SK-N-SH (cell line): ENCODE measurements at places on chromosomes 12 and 14.

DNA sequence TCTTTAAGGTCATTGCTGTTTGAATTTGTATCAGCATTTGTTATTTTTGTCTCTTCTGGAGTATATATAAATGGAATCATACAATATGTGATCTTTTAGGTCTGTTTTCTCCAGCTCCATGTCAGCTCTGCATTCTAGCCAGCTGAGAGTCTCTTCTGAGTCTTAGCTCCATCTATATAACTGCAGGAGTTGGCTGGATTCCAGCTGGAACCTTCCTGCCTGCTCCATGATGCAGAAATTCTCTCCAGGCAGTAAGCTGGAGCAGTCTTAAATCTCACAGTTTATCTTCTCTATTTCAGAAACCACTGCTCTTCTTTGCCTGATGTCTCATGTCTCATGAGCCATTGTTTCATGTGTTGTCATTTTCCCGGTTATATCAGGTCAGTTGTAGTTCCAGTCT is 827.6 kb downstream of the NRXN3 start:
- no peak overlapping the region for H3K27ac ChIP-seq
- H3K36me3 ChIP-seq = no peaks in the 10 kb centered on the region
- H3K4me3 ChIP-seq = no peak overlapping the region
- H3K27me3 ChIP-seq = no peaks in the 10 kb centered on the region

DNA sequence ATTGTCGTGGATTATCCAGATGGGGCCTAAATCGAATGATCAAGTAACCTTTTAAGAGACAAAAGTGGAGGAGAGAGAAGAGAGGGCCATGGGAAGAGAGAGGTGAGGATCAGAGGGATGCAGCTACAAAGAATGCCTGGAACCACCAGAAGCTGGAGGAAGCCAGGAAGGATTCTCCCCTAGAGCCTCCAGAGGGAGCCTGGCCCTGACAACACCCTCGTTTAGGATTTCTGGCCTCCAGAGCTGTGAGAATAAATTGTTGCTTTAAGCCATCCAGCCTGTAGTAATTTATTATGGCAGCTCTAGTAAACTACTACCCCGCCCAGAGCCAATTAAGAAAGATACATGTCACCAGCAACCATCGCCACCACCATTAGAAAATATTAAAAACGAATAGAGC is 46.2 kb upstream of the GSC start:
- H3K27ac ChIP-seq = no peak overlapping the region

- H3K36me3 ChIP-seq = no peaks in the 10 kb centered on the region
- no peak overlapping the region for H3K4me3 ChIP-seq
- DNase-seq = no peak
Measured at GRCh38 chr14:38225946-38226345, 18.2 kb downstream of the SSTR1 start.

GRCh38 chr14:93059917-93060545 is 55.7 kb downstream of the ITPK1 start:
- H3K27ac ChIP-seq = no peak overlapping the region
- no peaks in the 10 kb centered on the region for H3K27me3 ChIP-seq
- DNase-seq = peak; percentile 45
- H3K4me3 ChIP-seq = no peak overlapping the region

DNA sequence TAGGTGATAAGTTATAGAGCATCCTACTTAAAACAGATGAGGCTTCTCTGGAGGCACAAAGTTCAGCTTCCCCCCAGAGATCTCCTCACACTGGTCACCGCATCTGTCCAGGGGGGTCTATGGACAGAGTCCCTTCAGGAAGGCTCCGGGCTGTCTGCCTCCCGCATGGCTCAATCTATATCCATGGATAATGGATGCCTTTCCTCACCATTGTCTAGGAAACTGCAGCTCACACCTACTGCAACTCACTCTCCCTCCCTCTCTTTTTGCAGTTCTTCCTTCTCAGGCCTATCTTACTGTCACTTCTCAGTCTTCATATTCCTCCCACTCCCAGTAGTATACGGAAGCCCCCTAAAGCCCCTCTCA is 100.6 kb upstream of the BCL2L14 start:
- no peaks in the 10 kb centered on the region for H3K36me3 ChIP-seq
- no peaks in the 10 kb centered on the region for H3K4me1 ChIP-seq
- H3K27ac ChIP-seq = no peak overlapping the region
- H3K27me3 ChIP-seq = peaks cover 7% of the 10 kb centered on the region

DNA sequence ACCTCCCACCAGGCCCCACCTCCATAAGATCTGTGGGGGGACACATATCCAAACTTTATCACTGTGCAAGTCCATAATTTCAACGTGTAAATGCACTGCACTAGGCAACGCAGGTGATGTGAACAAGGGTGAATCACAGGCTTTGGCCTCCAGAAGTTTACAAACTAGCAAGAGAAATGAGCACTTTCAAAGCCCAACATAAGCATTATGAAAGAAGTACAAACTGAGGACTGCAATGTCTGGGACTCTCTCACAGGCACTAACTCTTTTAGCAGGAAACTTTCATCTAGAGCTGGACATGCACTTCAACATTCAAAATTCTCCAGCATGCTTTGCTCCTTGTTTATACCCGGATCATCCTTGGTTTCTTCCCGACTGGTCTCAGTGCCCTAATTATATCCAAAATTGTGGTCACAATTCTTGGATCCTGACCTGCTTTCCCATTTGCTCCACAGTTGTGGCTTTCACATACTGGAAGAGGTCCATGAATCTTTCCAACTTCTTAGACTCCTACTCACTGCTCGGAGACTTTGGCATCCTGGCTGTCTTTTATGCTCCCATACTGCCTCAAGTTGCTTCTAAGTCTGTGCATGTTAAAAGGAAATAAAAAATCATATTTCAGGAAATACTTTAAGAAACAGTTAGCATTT is 44.9 kb upstream of the STRAP start:
- no peaks in the 10 kb centered on the region for H3K4me1 ChIP-seq
- H3K27me3 ChIP-seq = no peaks in the 10 kb centered on the region
- H3K27ac ChIP-seq = no peak overlapping the region
- H3K4me3 ChIP-seq = no peak overlapping the region

DNA sequence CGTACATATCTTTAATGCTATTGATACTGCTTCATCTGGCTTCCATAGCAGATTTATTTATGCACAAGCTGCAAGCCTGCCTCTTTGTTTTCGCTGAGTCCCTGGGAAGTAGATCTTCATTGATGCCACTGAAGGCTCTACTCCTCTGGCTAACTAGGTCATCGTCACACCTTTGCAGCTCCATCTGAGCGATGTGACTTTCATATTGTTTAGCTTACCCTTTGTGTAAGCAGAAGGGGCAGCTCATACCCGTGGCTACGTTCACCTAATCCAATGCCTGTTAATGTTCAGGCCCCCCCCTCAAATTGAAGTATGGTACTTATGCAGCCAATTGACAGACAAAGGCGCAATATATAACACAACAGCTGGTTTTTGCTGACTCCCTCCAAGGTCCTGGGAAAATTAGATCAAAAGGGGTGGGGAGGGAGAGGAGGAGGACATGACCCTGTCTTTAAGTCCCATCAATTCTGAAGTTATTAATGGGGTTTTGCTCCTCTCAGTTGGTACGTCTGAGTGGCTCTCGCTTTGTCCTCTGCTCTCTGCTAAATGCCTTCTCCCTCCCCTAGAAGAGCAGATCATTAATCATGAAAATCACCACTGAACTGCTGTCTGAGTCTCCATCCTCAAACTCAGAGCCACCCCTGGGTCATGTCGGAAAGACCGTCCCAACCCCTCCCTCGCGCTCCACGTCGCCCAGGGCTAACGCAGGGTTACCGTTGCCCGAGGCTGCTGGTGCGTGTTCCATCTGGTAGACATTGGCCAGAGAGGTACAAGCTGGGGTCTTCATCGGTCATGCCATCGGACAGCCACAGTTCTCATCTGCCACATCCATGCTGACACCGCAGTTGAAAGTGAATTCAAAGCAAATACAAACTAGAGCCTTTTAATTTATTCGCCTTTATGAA is 128.8 kb downstream of the ADGRD1 start:
- DNase-seq = no peak
- H3K27me3 ChIP-seq = no peaks in the 10 kb centered on the region
- no peak overlapping the region for H3K27ac ChIP-seq

- H3K4me1 ChIP-seq = peaks cover 5% of the 10 kb centered on the region; the same call in 1 of the 2 replicates
- H3K4me3 ChIP-seq = no peak overlapping the region
- DNase-seq = no peak
- no peak overlapping the region for H3K27ac ChIP-seq
- H3K36me3 ChIP-seq = no peaks in the 10 kb centered on the region
Measured at GRCh38 chr12:32507942-32508320, 108.6 kb downstream of the FGD4 start.
